Breast epithelium (tissue), 4 donors: ENCODE measurements at places on chromosomes 7 and 10. TPM values are rescaled to one million over a fixed set of nuclear protein-coding genes. Genes with fewer than 3 reads are reported as not detected.

C7orf33 gene
- total RNA-seq, result not detected

FAM25G gene
- not detected for total RNA-seq

DNA sequence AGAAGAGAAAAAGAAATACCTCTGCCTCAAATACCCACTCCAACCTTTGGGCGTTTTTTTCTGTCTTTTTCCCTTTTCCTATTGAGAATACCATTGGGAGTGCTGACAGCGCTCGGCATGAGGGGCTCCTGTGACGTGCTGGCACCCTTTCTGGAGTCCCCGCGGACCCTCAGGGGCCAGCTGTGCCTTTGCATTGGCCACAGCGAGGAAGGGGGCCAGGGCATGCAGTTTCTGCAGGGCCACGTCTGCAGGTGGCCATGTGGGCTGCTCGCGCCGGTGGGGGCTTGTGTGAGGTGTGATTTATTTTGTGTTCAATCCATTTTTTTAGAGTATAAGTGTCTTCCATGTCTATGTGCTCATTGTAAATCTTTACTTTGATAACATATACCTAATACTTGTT lies 57.4 kb downstream of the INPP5A start:
- DNase-seq, result no peak

GRCh38 chr10:61992059-61992460 lies 90.6 kb downstream of the ARID5B start:
- DNase-seq, result no peak

DNA sequence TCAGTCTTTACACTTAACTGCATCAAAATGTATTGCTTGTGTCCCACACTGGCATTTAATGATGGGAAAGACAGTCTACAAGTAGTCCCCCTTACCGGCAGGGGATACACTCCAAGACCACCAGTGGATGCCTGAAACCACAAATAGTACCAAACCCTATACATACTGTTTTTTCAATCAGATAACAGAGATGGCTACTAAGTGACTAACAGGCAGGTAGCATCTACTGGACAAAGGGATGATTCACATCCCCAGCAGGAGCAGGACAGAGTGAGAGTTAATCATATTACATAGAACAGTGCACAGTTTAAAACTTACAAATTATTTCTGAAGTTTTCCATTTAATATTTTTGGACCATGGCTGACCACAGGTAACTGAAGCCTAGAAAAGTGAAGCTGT lies 13.2 kb downstream of the TMEM243 start:
- no peak for DNase-seq

- DNase-seq, result no peak
Observed at GRCh38 chr10:112701211-112701877, 248.7 kb upstream of the TCF7L2 start.

CASP7 gene
- 24.3 TPM for total RNA-seq

- DNase-seq, result no peak
Observed at GRCh38 chr10:118035354-118036005, 11.3 kb downstream of the RAB11FIP2 start.

- DNase-seq, result no peak
Observed at GRCh38 chr7:15757041-15758000, 70.8 kb upstream of the MEOX2 start.

DNA sequence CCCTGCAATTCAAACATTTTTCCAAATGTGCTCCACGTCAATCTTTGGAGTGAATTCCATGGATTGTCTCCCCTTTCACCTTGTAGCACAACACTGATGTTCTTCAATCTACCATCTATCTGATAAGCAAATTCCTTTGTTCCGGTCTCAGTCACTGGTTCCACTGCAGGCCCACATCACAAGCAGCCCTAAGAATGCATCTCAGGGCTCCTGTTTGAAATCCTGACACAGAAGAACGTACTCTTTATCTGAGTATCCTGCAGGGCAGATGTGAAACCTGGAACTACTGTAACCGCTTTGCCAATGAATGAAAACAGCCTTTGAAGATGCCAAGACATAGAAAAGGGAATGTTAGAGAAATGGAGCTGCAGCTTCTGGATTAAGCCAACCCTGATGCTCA lies 62.9 kb upstream of the FAM133B start:
- DNase-seq, result no peak

GRCh38 chr7:118245267-118246040 lies 20.9 kb downstream of the ANKRD7 start:
- DNase-seq, result no peak

- DNase-seq, result no peak
Observed at GRCh38 chr7:93890041-93890463, 501 bp downstream of the TFPI2 start.
